ENCODE measurements at places on chromosomes 7 and 10.

GRCh38 chr7:4906682-4907081, 23.2 kb upstream of the RADIL start:
- DNase-seq: no peak

GRCh38 chr10:64334084-64334483, 812.9 kb downstream of the REEP3 start:
- DNase-seq: no peak

DNA sequence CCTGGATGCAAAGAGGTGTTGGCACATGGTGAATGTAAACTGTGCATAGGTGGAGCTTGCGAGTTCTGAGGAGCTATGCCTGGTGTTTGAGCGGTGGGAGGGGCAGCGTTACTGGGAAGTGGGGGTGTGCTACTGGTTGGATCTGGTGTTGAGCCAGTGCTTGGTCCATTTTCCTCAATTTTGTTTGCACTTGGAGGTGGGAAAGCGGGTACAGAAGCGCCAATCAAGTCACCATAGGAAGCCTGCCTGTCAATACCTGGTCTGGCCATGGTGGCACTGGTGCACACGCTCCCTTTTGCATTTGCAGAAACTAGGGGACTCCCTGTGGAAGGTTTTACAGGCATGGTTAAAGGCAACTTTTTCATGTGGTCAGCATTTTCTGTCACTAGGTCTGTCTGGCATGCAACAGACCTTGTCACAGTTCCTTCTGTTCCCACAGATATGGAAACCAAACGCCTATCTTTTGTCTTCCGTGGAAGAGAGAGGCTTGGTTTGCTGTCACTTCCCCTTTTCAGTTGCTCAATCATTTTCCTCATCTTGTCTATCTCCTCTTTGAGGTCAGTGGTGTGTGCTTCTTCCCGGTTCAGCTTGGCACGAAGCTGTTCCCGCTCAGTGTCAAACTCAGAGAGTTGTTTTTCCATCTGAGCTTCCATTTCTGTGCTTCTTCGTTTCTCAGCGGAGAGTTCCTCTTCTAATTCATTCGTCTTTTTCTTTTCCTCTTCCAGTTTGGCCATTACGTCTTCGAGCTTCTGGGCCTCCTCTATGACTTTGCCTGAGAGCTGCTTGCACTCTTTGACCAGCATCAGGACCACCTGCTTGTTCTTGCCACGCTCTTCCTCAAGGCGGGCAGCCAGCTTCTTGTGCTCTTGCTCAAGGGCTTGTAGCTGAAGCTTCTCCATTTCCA, 81.1 kb downstream of the CTTNBP2 start:
- no peak for DNase-seq

GRCh38 chr7:105304040-105304895, 84.5 kb downstream of the SRPK2 start:
- no peak for DNase-seq

Data from stimulated activated CD8-positive, alpha-beta memory T cell treated with anti-CD3 and anti-CD28 coated beads, Interleukin-15, amount 100 ng/mL, for 4 hours (primary cell).